ENCODE measurements at places on chromosomes 4 and X.

DNA sequence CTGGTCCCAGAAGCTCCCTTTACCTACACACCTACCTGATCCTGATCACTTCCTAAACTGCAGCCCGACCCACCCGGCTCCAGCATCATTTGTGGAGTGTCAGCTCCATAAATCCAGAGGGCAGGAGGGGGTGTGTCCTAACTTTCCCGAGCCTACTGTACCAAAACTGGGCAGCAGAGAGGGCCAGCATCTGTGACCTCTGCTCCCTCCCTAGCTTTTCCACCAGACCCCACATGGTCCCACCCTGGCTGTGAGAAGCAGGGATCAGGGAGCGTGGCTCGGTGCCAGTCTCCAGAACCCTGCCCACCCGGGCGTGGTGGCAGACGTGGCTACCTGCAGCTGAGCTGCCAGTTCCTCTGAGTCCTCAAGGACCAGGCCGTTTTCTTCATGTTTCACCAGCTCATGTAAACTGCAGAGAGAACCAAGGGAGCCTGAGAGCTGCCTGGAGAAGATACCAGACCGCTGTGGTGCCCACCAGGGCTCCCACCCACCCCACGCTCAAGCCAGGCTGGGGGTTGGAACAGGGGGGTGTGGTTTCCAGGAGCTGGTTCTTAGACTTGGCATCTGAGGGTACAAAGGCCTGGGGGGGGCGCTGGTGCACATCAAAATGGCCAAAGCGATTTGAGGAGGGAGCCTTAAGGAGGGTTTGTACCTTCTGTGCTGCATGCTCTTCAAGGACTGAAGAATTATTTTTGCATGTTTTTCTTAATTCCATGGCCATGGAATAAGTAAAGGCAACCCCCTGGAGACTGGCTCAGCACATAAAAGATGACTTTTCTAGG lies 76.7 kb upstream of the DRD5 start:
- no peak for DNase-seq

GRCh38 chr4:78902298-78902697 lies 36.9 kb downstream of the PAQR3 start:
- DNase-seq: no peak

DNA sequence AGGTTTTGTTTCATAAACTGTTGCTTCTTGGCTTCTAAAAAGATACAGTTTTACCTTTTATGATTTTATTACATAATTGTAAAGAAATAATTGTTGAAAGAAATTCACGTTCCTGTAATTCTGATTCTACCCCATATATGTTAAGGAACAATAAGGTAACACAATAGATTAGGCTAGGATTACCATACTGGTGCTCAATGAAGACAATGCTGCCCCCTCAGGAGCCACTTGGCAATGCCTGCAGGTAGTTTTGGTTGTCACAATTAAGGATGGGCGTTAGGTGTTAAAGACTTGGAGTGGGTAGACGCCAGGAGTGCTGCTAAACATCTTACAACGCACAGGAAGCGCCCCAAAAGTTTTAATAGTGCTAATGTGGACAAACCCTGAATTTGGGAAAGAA lies 133.2 kb downstream of the NLGN4X start:
- DNase-seq: no peak

GRCh38 chr4:4721636-4722035 lies 137.8 kb upstream of the MSX1 start:
- DNase-seq: no peak

Measured in HuH-7.5 (cell line).